Purkinje cell (primary cell): ENCODE measurements at places on chromosomes 2 and 18. TPM values are rescaled to one million over a fixed set of nuclear protein-coding genes. Genes with fewer than 3 reads are reported as not detected.

The MYO7B gene
- not detected in 2 replicates for polyA plus RNA-seq

The GPR155 gene
- polyA plus RNA-seq, result 24.9 and 25.8 TPM in 2 replicates

The HOXD3 gene
- not detected in 2 replicates for polyA plus RNA-seq

The IL36RN gene
- polyA plus RNA-seq, result not detected in 2 replicates

The MORN2 gene
- polyA plus RNA-seq, result 448 and 577 TPM in 2 replicates

The ERBB4 gene
- 4.9 and 8.0 TPM in 2 replicates for polyA plus RNA-seq

The KCNIP3 gene
- polyA plus RNA-seq, result 4.2 TPM in 1 of 2 replicates, not detected in the other

The ADD2 gene
- polyA plus RNA-seq, result 0.46 and 5.4 TPM in 2 replicates

The NTSR2 gene
- 1.7 and 3.4 TPM in 2 replicates for polyA plus RNA-seq

The SERPINB3 gene
- not detected in 2 replicates for polyA plus RNA-seq

The FSHR gene
- not detected in 2 replicates for polyA plus RNA-seq

The OR6B2 gene
- not detected in 2 replicates for polyA plus RNA-seq

The WBP1 gene
- 7.8 and 10.0 TPM in 2 replicates for polyA plus RNA-seq

The FBXO36 gene
- 6.3 and 8.7 TPM in 2 replicates for polyA plus RNA-seq

The TDRD15 gene
- polyA plus RNA-seq, result not detected in 2 replicates

The DSC2 gene
- polyA plus RNA-seq, result 0.06 and 0.08 TPM in 2 replicates

The KCNG3 gene
- polyA plus RNA-seq, result 0.15 TPM in 1 of 2 replicates, not detected in the other

The DLGAP1 gene
- 109 and 112 TPM in 2 replicates for polyA plus RNA-seq

The UBXN2A gene
- 2.8 TPM in 2 replicates for polyA plus RNA-seq

The ADNP2 gene
- 8.9 and 9.1 TPM in 2 replicates for polyA plus RNA-seq

The WNT6 gene
- not detected in 2 replicates for polyA plus RNA-seq

The ABCB11 gene
- polyA plus RNA-seq, result 0.03 TPM in 1 of 2 replicates, not detected in the other

The ST8SIA5 gene
- polyA plus RNA-seq, result 8.0 and 19.2 TPM in 2 replicates
